ENCODE measurements at places on chromosomes 6 and 20.

DNA sequence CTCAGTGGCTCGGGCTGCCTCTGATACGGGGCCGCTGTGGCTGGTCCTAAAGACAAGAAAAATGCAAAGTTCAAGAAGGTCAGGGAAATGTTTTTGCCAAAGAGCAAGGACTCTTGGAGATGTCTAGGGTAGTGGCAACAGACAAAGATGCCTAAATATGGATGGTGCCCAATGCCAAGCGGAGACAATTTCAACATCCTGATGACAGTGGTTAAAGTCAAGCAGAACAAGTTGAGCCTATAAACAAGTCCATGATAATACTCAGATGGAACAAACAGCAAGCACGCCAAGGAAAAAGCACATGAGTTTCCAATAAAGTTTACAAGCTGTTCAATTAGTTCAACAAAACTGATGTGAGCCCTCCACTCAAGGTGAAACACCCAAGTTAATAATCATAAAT is 51.1 kb downstream of the SLC22A1 start:
- no peak for DNase-seq

- no peak for DNase-seq
These were observed 14.9 kb downstream of the DYNLT1 start for GRCh38 chr6:158629367-158630221.

- peak; percentile 91 for DNase-seq
These were observed 551.6 kb upstream of the CITED2 start for GRCh38 chr6:139925894-139926641.

GRCh38 chr6:53244958-53245357 is 96.3 kb upstream of the GCM1 start:
- no peak for DNase-seq

GRCh38 chr20:6863355-6863754 is 95.9 kb downstream of the BMP2 start:
- no peak for DNase-seq

- DNase-seq, result peak; percentile 59
These were observed 129.9 kb downstream of the LPA start for GRCh38 chr6:160534050-160534696.

DNA sequence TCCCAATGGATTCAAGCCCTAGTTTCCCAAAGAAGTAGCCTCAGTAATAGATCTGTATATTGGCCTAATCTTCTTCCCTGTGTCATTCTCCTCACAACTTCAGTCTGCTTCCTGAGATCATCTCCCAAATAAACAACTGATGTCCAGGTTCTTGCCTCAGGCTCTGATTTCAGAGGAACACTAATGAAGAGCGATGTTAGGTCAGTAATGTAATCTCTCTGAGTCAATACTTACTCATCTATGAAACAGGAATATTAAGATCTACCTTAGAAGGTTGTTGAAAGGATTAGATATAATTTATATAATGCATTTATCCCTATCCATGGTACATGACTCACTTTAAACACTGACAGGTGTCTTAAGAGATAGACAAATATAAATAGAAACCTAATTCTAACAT is 246.0 kb upstream of the FLRT3 start:
- no peak for DNase-seq

All from cardiac fibroblast (primary cell).